ENCODE measurements at places on chromosomes 6 and 20.
A peak's percentile ranks its signal among the peaks of the same experiment; 100 is the strongest.

GRCh38 chr6:53984581-53984980 lies 126.7 kb upstream of the MLIP start:
- DNase-seq = no peak

DNA sequence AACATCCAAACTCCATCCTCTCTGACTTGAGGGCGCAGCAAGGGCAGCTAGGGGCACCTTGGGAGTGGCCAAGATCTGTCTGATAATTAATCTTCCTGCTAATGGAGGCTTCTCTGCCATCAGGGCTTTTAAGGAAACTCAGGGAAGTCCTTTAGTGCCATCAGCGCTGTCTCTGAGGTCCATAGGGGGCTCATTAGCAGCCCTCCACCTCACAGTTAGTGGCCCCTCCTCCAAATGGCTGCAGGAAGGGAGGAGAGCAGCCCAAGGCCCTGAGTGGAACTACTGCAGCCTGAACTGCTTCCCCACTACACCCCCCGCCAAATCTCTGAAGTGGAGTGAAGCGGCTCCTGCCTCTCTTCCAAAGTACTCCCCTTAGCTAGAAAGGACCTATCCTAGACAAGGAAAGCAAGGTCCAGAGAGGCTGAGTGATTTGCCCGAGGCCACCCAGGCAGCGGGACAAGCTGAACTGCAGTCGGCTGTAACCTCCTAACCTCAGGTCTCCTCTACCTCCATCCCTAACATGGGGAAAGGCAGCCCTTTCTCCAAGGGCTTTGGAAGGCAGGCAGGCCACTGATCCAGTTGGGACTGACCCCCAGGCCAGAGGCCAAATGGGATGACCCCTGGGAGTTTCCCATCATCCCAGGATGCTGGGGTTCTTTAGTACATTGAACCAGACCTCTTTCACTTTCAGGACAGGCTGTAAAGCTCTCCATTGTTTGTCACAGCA lies 39.5 kb upstream of the ZFAND3 start:
- no peak for DNase-seq

- DNase-seq = no peak
These were observed 249.8 kb upstream of the PRDM1 start for GRCh38 chr6:105836379-105836778.

DNA sequence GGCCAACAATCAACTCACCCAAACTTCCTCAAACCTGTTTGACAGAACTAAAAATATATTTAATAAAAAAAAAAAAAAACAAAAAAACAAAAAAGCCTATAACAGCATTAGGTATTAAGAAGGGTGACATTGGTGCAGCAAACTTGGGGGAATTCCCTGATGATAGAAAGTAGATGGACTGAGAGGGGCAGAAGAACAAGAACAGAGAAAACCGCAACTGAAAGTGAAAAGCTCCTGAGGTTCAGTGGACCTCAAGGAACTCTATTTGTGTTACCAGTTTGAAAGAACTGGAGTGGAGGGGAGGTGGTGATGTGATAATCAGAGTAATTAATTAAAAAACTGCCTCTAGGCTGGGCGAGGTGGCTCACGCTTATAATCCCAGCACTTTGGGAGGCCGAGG lies 53.8 kb downstream of the MACROD2 start:
- no peak for DNase-seq

GRCh38 chr6:168791917-168792316 lies 350.9 kb downstream of the SMOC2 start:
- DNase-seq = no peak

DNA sequence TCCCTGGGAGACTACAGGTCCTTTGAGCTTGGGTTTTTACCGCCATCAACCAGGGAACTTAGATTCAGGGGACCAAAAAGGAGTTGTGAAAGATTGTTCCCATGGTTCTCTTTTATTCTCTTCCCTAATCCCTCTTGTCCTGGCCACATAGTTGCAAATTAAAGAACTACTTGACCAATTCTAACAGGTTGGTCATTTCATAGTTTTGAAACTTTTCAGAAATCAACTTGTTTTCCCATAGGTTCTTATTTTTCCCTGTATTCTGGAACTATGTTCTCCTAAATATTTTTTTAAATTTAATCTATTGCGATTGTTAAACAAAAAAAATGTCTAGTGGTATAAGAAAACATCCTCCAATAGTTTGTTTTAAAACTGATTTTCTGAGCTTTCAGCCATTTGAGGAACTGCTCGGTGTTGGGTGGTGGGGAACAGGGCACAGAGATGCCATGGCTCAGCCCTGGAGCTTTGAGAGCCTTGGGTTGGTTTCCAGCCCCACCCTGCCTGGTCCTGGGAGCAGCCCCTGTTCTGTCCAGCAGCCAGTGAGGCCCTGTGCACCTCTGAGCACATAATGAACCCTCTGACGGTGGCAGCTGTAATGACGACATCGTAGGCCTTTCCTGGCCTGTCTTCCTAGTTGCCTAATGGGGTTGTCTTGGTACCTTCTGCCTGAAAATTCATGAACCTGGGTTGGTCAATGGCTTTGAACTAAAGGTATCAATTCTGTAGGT lies 53.5 kb downstream of the TBC1D7 start:
- no peak for DNase-seq

- no peak for DNase-seq
These were observed 340.4 kb downstream of the TPBG start for GRCh38 chr6:82704045-82704444.

GRCh38 chr6:161242779-161243693 lies 30.8 kb downstream of the AGPAT4 start:
- no peak for DNase-seq

GRCh38 chr6:69775941-69776340 lies 20.9 kb downstream of the LMBRD1 start:
- DNase-seq = no peak

GRCh38 chr6:35833536-35833935 lies 28.4 kb downstream of the LHFPL5 start:
- peak; percentile 32 for DNase-seq

DNA sequence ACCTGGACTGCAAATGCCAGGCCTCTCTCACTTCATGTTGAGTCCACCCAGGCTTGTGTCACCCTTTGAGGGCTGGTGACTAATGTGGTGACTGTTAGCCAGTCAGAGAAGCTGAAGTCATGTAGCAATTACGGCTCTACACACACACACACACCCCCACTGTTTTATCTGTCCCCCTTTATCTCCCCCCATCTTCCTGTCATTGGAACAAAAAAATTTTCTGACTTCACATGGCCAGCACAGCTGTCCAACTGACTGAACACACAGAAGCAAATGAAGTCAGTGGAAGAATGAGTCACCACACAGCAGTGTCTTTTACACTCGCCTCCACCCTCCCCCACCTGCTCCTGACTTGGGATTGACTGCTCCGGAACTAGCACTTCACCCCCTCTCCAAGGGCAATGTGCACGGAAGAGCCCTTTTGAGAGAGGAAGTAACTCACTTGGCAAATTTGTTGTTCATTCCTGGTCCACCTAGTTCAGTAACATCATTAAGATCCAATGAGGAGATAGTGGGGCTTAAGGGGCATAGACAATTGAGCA lies 198.0 kb downstream of the RNF144B start:
- DNase-seq = peak; percentile 26

DNA sequence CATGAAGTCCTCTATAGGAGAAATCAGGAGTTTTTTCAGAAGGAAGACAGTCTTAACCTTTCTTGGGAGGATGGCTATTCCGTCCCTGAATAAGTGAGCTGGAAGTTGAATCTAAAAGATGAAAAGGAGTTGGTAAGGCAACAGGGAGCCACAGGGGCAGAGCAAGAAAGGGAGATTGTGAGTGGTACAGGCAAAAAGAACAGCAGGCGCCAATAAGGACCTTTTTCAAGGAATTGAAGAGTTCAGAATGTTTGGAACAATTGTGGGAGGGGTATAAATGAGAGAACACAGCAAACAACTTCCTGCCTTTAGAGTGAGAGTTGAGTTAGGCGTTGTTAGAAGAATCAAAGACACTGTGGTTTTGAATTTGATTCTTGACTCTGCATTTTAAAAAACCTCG lies 1003.7 kb downstream of the EPHA7 start:
- no peak for DNase-seq

DNA sequence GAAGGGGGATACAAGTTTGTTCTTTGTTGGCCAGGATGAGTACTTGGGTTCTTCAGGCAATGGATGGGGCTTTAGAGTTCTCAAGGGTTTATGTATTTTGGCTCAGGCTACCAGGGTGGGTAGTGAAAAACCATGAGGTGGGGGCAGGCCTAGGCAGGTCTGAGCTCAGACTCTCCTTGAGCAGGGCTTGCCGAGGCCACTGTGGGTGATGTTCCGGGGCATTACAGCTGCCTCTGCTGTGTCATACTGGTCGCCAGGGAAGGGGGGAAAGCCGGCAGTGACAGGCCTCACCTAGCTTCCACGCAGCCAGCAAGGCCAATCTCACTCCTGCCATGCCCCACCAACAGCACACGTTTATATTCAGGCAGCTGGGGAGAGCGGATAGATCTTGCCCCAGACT lies 79.6 kb downstream of the BCKDHB start:
- DNase-seq = no peak

GRCh38 chr6:157728183-157728881 lies 94.7 kb upstream of the SNX9 start:
- DNase-seq = no peak

DNA sequence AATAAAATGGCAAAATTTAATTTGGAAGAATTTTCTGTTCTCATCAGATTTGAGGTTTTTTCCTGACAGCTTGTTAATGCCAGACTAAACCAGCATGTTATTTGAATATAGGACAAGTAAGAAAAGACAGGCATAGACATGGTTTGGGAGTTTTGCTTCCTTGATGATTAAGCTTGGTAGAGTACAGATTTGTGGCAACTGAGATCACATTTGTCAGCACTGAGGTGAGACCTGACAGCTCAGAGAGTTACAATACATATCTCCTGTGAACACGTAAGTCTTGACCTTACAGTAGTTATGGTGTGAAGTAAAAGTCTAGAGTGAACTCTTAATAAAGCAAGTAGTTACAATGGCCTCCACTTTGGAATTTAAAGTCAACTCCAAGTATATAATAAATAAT lies 34.5 kb downstream of the CENPW start:
- no peak for DNase-seq

DNA sequence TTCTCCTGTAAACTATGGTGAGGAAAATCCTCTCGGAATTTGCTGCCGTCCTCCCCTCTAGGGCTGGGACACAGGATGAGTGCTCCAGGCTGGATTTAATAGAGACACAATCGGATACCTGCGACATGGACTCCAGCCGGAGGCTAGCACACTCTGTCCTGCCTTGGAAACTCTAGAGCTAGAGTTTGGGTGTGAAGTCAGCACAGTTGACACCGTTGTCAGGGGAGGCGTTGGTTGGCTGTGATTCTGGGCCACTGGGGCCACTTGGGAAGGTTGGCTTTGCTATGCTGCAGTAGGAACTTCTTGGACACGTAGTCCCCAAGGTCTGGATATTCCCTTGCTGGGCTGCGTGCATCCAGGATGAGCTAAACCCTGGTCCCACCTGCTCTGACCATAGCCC lies 169.4 kb downstream of the NRN1 start:
- DNase-seq = no peak

DNA sequence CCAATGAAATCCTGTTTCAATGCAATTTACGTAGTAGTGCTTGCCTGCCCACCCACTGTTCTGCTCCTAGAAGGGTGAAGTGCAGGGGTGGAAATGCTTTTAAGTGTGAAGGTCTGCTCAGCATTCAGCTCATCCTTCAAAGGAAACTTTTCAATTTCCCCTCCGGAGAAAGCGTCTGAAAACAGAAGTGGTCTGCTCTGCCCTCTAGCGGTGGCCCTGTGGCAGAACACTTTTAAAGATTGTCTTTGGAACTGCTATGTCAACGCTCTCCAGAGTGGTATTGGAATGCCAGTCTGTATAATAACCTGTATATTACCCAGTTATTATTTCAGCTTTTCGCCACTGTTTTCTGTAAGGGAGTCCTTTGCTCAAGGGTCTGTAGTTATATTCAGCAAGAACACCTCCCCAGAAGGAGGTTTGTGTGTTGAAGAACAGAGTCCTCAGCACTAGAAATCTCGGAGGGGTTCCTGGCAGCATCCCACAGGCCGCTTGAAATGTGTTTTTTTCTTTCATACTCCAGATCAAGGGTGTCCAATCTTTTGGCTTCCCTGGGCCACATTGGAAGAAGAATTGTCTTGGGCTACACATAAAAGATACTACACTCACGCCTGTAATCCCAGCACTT lies 63.1 kb upstream of the KLHL31 start:
- DNase-seq = peak; percentile 21

DNA sequence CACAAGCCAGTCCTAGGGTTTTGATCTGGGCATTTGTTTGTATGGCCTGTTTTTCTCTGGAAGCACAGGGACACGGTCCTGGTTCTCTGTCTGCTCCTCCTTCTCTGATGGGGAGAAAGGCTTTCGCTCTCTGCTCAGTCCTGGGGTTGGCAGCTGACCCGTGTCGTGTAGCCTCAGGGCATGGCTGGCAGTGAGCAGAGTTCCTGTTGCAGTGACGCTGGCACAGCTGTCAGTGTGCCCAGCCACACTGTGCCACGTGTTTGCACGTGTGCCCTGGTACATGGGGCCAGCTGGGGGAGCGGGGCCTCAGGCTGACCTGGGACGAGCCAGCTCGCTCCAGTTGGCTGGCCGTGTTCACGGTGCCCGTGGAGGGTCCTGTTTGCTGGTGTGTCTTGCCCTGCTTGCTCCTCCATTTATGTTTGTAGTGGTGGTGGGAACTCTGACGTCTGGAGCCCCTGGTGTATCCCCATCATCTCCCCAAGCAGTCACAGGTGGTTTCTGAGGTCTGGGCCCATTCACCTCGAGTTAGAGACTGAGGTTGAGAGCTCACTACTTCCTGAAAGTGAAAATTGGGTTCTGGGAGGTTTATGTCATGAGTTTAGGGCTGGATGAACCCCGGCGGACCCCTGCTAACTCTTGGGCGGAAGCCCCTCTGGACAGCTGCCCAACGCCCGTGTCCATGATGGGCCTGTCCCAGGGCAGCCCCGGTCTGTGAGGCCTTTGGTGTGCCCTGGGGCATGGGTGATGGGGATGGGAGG lies 10.2 kb upstream of the DNAJC5 start:
- no peak for DNase-seq

Measured in NCI-H460 (cell line).